Fibroblast of the aortic adventitia (primary cell): ENCODE measurements at places on chromosomes 5 and 9. TPM values are rescaled to one million over a fixed set of nuclear protein-coding genes. Genes with fewer than 3 reads are reported as not detected.

- DNase-seq: peak; percentile 76
Measured at GRCh38 chr5:141369994-141370848, at the start of gene PCDHGB3. Gene PCDHGB3 (plus strand): TSS chr5:141370242. CDS start chr5:141370395, 153 bp downstream.

GRCh38 chr5:133233616-133234015 is 181.8 kb downstream of the HSPA4 start:
- DNase-seq: no peak

- no peak for DNase-seq
Measured at GRCh38 chr5:59051951-59052350, 469.1 kb downstream of the RAB3C start.

DNA sequence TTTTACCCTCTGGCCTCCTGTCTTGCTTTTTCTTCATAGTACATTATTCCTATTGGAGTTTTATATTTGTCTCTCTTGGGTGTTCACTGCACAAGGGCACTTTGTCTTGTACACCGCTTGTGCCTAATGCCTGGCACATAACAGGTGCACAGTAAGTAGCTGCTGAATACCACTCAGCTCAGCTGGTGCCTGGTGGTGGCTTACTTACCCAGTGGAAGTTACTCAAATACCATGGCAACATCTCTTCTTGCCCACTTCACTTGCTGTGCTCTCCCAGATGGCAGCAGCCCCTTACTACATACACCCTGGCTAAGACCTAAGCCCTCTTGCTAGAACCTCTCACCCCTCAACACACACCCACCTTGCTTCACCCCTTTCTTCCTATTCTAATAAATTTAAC is 11.3 kb upstream of the SKP1 start:
- no peak for DNase-seq

DNA sequence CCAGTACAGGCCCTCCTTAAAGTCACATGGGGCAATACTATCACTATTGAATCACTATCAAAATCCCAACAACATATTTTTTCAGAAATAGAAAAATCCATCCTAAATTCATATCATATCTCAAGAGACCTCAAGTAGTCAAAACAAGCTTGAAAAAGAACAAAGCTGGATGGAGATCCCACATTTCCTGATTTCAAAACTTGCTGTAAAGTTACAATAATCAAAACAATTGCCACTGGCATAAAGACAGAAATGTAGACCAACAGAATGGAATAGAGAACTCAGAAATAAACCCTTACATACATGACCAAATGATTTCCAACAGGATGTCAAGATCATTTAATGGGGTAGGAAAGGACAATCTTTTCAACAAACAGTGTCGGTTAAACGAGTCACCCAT is 41.3 kb upstream of the CDKN2AIPNL start:
- DNase-seq: peak; percentile 79

GRCh38 chr5:150481972-150482406 is 25.9 kb upstream of the NDST1 start:
- no peak for DNase-seq

DNA sequence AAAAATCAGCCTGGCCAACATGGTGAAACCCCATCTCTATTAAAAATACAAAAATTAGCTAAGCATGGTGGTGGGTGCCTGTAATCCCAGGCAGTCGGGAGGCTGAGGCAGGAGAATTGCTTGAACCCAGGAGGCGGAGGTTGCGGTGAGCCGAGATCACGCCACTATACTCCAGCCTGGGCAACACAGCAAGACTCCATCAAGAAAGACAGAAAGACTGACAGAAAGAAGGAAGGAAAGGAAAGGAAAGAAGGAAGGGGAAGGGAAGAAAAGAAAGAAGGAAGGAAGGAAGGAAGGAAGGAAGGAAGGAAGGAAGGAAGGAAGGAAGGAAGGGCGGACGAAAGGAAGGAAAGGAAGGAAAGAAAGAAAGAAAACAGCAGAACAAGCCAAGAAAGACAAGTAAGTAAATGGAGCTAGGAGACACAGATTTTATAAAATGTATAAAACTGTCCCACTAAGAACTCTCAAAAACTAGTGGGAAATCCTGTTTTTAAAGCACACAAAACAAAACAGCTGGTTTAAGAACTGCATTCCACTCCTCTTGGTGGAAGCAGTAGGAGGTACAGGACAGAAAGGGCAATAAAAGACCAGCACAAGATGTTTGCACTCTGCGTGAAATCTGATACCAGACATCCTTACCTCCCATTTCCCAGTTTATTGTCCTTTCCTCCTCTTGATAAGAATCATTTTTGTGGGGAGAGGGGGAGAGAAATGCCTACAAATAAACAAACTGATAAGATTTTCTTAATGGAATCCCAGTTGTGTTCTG is 46.7 kb downstream of the MYO10 start:
- peak; percentile 81 for DNase-seq

- DNase-seq: no peak
Measured at GRCh38 chr9:28051559-28052503, 478.6 kb upstream of the C9orf72 start.

- peak; percentile 63 for DNase-seq
Measured at GRCh38 chr5:40798801-40799210, 632 bp upstream of the PRKAA1 start.

GRCh38 chr5:165795073-165795472 is 2289.7 kb downstream of the MAT2B start:
- DNase-seq: no peak

GRCh38 chr5:36066540-36067210 is at the start of gene UGT3A2:
Gene UGT3A2 (minus strand): TSS chr5:36066882. CDS start chr5:36066789, 93 bp downstream.
- DNase-seq: no peak

- no peak for DNase-seq
Measured at GRCh38 chr9:93081931-93082330, 14.1 kb upstream of the CARD19 start.

DNA sequence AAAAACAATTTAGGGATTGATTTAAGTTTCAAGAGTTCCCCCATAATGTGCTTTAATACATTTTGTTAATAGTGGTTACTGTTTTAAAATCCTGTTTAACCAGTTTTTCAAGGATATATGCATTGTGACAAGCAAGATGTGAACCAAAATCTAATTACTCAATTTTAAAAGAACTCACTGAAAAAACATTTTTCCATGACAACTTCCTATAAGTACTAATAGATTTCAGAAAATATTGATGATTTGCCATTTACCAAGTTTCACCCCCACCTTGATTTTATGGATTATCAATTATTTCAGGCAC is 4.9 kb upstream of the DNAJC21 start:
- no peak for DNase-seq

Gene MSMP
- not detected in 2 replicates for total RNA-seq

Gene SEMA6A
- total RNA-seq: 0.36 and 0.41 TPM in 2 replicates

Gene CENPK
- total RNA-seq: 1.4 and 49.6 TPM in 2 replicates

Gene OMD
- total RNA-seq: 0.33 and 16.1 TPM in 2 replicates

Gene FSD1L
- 5.2 and 7.0 TPM in 2 replicates for total RNA-seq
